ENCODE measurements at places on chromosomes 11 and 22.

GRCh38 chr11:65424205-65425104 lies 1.9 kb downstream of the NEAT1 start:
- DNase-seq: no peak

DNA sequence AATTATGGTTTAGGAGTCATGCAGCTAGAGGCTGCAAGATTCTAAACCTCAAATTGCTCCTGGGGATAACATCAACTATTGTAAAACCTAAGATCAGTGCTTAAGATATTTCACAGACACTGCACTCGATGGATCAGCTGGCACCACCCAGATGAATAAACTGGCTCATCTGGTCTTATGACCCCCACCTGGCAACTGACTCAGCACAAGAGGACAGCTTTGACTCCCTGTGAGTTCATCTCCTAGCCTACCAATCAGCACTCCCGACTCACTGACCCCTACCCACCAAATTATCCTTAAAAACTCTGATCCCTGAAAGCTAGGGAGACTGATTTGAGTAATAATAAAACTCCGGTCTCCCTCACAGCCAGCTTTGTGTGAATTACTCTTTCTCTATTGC lies 782 bp upstream of the TTC12 start:
- DNase-seq: no peak

DNA sequence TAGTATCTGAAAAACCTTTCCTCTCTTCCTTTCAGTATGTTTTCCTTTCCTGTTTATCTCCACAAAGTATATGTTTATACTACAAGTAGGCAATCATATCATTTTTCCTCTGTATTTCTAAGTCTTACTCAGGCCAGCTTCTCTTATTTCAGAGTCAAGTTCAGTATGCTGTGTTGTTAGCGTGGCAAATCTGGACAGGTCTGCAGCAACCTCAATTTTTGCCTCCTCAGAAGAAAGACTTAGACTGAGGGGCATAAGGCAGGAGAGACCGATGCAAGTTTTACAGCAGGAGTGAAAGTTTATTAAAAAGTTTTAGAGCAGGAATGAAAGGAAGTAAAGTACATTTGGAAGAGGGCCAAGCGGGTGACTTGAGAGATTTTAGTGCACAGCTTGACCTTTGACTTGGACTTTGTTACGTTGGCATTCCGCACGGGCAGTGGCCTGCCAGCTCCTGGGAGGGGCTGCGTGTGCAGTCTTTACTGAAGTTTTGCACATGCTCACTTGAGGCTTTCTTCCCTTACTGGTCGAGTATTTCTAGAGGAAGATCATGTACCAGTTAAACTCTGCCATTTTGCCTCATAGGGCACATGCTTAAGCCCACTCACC lies 343.2 kb downstream of the NTM start:
- DNase-seq: no peak

GRCh38 chr22:44591146-44591790 lies 93.2 kb upstream of the RTL6 start:
- DNase-seq: no peak

GRCh38 chr11:116162086-116162885 lies 610.5 kb downstream of the BUD13 start:
- no peak for DNase-seq

DNA sequence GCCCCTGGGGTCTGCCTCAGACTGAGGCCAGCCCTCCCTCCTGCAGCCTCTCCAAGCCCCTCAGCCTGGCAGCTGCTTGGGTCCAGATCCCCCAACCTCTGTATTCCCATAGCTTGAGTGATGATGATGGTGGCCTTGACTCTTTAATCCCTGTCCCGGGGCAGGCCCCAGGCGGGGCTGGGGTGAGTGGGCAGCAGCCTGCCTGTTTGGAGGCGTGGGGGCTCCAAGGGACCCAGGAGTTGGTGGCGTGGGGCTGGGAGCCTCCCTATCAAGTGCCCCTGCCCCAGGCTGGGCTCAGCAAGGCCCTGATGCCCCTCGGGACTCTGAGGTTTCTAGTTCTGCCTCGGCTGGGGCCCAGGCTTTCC lies 22.5 kb downstream of the PPIL2 start:
- no peak for DNase-seq

DNA sequence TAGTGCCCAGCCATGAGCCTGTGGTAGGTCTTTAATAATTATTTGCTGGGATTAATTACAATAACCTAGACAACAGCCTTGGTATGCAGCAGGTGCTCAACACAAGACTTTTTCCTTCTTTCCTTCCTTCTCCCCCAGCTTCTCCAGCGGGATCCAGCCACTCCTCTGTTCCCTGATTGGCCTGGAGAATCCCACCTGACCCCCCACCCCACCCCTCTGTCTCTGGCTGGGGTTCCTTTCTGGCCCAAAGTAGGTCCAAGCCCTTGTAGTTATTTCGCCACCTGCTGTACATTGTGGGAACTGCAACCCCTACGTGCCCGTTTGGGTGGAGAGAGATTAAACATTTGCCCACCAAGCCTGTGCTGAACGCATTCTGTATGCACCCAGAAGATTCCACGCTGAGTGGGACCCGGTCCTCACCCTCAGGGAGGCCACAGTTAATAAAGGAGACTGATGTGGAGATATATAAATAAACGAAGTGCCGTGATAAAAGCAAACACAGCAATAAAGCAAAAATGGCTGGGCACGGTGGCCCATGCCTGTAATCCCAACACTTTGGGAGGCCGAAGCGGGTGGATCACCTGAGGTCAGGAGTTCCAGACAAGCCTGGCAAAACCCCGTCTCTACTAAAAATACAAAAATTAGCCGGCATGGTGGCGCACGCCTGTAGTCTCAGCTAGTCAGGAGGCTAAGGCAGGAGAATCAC lies 32.1 kb upstream of the DGKZ start:
- peak; percentile 25 for DNase-seq

DNA sequence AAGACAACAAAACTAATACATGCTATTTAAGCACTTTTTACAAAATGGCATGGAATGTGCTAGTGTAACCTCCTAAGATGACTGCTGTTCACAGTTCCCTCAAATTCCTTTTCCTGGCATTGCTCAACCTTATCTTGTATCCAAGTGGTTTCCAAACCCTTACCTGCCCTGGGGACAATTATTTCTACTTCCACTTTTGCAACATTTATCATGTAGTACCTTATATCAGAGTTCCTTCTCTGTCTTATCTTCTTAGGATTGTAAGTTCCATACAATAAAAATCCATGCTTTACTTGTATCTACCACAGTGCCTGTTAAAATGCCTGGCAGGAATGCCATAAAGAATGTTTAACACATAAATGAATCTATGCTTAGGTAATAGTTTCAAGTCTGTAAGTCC lies 109.2 kb upstream of the MTMR2 start:
- no peak for DNase-seq

GRCh38 chr11:93073026-93073425 lies 103.6 kb downstream of the MTNR1B start:
- no peak for DNase-seq

GRCh38 chr22:50238755-50239154 lies 6.1 kb downstream of the TUBGCP6 start:
- no peak for DNase-seq

- no peak for DNase-seq
Measured at GRCh38 chr11:93501856-93502255, 41.3 kb downstream of the SMCO4 start.

GRCh38 chr11:61121917-61122316 lies 19.6 kb downstream of the CD5 start:
- no peak for DNase-seq

Data from caudate nucleus (tissue), 63 donors.